CD4-positive, alpha-beta T cell treated with Interleukin-10 for 1 hour (primary cell): ENCODE measurements at places on chromosomes 7 and 10.
A peak's percentile ranks its signal among the peaks of the same experiment; 100 is the strongest.

GRCh38 chr7:55509322-55509721 lies 63.0 kb downstream of the VOPP1 start:
- DNase-seq = no peak

DNA sequence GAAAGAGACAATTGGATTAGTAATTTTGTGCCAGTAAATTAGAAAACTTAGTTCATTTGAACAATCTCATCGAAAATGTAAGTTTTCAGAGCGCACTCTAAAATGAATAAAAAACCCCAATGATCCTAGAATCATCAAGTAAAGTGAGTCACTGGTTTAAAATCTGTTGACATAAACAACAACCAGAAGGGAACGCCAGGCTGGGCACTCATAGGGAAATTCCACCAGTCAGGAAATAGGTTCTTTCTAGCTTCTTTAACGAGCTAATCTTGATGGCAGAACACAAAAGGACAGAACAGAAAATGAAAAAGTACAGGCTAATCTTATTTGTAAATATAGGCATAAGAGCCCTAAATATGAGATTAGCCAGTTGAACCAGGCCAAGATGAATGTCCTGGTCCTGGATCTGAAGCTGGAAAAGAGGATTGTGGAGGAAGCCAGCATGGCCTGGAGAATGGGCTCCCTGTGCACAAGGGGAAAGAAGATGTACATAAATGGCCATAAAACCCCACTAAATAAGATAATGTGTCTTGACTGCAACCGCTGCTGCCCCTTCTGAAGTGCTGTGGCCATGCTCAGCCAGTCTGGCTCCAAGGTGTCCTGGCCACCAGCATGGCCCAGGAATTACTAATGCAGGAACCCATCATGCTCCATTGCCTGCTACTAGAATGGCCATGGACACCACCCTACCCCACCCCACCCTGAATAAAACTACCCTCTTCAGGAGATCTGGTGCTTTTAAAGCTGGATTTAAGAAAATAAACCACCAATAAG lies 114.0 kb downstream of the WDFY4 start:
- no peak for DNase-seq

DNA sequence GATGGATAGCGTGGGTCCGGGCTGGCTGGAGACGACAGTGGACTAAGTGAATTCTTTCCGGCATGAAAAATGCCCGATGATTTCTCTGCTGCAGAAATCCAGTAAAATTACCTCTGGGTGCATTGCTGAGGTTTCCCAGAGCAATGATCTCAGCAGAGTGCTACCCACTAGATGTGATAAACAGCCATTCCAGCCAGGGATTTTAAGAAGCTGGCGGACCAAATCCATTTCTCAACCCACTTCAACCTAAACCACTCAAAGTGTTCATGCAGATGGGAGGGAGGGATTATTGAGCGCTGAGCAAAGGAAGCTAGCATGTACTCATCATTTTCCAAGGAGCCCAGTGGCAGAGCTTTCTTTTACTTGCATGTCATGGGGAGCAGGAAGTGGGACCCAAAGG lies 116.7 kb downstream of the PRKCQ start:
- DNase-seq = no peak

DNA sequence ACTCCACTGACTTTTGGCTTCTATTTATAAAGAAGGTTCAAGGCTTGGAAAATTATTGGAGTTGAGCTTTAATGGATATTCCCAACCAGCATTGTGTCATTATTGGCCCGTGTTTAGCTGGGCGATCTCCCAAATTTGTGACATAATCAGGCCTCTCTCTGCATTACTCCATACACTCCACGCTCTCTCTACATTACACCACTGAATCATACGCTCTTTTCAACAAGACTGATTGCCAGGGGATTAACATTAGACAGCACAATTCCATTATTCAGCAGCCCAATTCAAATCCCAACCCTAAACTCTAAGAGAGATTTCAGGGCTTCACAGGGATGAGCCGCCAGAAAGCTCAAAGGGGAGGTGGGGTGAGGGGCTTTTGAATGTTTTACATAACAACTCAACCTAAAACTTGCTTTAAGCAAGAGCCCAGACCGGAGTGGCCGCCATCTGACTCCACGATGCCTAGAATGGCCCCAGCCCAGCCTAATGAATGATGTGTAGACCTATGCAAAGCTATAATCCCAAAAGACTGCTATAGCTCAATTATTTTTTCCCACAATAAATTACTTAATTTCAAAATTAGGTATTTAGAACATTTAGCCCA lies 61.8 kb downstream of the FGFR2 start:
- DNase-seq = no peak

GRCh38 chr10:78578929-78579328 lies 489.8 kb upstream of the ZMIZ1 start:
- DNase-seq = peak; percentile 3

DNA sequence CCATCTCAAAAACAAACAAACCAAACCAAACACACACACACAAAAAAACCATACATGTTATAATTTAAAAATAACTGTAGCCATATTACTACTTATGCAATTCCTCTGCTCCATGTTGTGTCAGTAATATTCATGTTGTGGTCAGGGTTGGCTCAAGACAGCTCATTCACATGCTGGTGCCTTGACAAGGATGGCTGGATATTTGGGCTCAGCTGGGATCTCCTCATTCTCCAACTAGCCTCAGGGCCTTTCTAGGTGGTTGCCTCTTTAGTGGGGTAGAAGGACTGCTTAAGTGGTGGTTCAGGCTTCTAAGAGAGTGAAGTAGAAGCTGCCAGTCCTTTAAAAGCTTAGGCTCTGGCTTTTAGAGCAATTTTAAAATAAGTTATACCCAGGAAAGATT lies 189.3 kb downstream of the ADRA2A start:
- DNase-seq = no peak

- DNase-seq = no peak
These were observed 85.1 kb downstream of the WASHC2A start for GRCh38 chr10:50152792-50153272.

DNA sequence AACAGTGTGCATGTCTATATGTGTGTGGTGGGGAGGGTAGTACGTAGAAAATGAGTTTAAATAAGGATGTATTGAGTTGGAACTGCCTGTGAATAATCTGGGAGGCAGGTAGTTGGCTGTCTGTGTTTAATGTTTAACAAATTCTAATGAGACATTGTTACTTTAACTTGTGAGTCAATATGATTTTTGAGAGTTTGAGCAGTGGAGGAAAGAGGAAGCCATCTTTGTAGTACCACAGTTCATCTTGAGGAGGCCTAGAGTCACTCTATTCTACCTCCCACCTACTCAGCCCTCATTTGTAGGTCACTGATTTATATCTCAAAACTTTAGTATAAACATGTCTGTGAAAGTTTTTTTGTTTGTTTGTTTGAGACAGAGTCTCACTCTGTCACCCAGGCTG lies 129.9 kb upstream of the ITGB1 start:
- no peak for DNase-seq

DNA sequence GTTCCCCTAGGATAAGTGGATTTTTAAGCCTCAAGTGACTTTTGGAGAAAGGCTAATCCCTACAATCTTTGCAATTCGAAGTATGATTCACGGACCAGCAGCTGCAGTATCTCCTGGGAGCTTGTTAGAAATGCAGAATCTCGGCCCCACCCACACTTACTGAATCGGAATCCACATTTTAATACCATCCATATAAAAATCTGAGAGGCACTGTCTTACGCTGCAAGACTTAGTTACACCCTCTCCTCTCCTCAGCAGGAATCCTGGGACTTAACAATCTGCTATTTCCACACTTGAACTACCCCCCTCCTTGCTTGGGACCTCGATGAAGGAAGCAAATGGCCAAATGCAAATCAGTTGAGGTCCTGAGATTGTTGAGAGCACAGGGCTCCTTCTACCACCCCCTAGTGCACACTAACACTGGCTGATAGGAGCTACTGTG lies 21.0 kb downstream of the ITPRIP start:
- DNase-seq = no peak

GRCh38 chr10:124521429-124521871 lies 59.8 kb downstream of the LHPP start:
- no peak for DNase-seq

- no peak for DNase-seq
These were observed 60.2 kb downstream of the VCL start for GRCh38 chr10:74058071-74058470.

GRCh38 chr10:79209831-79210230 lies 137.4 kb upstream of the PPIF start:
- DNase-seq = no peak
